ENCODE measurements at places on chromosomes 12 and 14.

GRCh38 chr12:46472893-46473633 is 100.5 kb upstream of the SLC38A2 start:
- no peak for DNase-seq

GRCh38 chr12:4106621-4107020 is 166.9 kb upstream of the CCND2 start:
- no peak for DNase-seq

GRCh38 chr12:14849661-14850060 is 6.3 kb upstream of the ART4 start:
- DNase-seq: no peak

DNA sequence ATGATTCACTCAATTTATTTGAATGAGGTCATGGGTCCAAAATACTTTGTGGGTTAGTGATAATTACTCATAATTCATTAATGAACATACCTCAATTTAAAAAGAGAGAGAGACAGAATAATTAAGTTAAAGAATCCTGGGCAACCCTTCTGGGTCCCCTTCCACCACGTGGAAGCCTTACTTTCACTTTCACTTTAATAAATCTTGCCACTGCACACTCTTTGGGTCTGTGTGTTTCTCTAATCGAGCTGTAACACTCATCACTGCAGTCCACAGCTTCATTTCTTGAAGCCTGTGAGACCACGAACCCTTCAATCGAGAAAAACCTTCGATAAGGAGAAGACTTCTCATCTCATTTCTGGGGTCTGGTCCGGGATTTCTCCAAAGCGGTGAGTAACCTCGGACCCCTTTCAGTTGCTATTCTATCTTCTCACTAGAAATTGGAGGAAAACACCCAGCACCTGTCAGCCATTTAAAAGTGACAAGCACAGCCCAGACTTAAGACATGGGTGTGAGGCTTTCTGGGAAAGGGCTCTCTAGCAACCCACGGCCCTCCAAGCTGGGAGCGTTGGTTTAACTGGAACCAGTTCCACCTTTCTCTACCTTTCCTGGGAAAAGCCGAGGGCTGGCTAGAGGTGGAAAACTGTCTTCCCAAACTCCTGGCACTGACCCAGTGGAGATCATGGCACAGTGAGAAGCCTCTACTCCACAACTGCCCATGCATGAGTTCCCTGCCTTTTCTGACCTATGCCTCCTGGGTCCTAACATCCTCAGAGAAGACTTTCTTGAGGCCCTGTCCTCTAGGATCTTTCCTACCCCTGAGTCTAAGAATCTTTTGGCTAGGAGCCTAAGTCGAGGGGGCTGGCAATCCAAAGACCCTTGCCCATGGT is 148.8 kb upstream of the ATF7IP start:
- no peak for DNase-seq

- DNase-seq: no peak
Observed at GRCh38 chr12:7647071-7647470, 18.6 kb downstream of the APOBEC1 start.

DNA sequence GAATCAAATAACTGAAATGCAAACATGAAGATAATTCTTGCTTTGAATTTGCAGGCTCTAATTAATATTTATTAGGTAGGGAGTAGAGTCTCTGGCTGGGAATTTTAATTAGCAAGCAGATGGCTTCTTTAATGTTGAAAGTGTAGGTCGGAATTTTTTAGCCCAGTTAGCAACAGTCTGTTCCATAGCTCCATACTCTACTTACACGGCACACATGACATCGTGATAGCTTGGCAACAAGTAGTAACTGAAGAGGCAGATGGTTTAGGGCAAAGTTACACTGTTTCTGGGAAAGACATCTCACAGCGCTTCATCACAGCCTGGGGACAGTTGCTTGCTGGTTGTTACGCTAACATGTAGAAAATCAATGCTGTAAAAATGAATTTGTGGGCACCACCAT is 710.7 kb downstream of the GALC start:
- DNase-seq: no peak

GRCh38 chr14:32304296-32304695 is 24.8 kb upstream of the AKAP6 start:
- no peak for DNase-seq

GRCh38 chr12:75702477-75703093 is 191.2 kb upstream of the KRR1 start:
- DNase-seq: no peak

GRCh38 chr12:124151583-124151982 is 143.3 kb upstream of the RFLNA start:
- no peak for DNase-seq

DNA sequence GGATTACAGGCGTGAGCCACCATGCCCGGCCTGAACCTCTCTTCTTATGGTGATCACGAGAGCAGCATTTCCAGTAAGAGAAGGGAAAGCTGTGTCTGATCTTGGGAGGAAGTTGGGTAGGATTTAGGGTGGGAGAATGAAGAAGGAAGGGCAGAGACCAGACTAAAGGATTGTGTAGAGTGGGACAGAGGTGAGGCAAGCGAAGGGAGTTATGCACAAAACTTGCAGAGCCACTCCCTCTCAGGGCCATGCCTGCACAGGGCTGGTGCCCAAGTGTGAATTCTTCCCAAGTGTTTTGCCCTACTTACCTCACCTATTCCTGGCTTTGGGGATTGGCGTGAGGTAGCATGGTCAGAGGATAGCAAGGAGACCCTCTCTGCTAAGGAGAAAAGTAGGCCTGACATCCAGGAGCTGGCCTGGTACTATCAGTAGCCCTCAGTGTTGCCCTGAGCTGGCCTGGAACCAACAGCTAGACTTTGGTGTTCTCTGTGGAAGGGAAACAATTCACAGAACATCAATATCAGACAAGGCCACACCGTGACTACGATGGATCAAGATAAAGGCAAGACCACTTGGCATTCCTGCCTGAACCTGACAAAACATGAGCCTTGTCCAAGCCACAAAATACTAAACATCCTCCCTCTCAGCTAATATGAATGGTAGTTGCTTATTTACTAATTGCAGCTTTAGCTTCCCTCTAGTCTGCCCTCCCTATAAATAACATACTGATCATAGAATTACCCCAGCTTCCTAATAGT is 201.0 kb upstream of the AMIGO2 start:
- no peak for DNase-seq

- DNase-seq: no peak
Observed at GRCh38 chr12:68867606-68868005, 59.6 kb downstream of the MDM2 start.

GRCh38 chr12:14561677-14562238 is 5.9 kb downstream of the PLBD1 start:
- no peak for DNase-seq

DNA sequence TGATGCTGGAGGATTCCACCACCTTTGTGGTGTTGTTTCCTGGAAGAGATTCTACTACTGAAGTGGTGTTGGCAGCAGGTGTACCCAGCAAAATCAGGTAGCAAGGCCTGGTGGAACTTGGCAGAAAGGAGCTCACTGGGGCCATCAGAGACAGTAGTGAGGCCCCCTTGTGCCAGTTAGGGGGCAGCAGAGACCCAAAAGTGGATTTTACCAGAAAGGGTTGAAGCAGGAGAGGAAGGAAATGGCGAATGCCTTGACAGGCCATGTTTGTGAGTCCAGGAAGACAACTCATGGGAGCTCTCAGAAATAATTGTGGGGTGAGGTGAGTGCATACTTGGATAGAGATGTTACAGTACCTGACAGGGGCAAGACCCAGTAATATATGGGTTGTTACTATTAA is 137.7 kb upstream of the FGD4 start:
- DNase-seq: no peak

GRCh38 chr12:122753319-122753650 is 661 bp downstream of the DENR start:
- DNase-seq: no peak

DNA sequence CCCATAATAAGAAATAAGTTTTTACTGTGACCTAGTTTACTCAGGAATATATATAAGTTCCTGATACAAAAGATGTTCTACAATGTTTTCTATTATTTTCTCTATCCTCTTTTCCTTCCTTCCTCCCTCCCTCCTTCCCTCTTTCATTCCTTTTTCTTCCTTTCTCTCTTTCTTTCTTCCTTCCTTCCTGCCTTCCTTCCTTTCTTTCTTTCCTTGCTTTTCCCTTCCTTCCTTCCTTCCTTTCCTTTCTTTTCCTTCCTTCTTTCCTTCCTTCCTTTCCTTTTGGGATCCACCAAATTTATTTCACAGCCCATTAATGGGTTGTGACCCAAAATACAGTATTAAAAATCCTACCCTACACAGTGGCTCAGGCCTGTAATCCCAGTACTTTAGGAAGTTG is 3.9 kb upstream of the VDR start:
- no peak for DNase-seq

GRCh38 chr12:2481951-2482350 is 312.8 kb upstream of the FKBP4 start:
- DNase-seq: no peak

DNA sequence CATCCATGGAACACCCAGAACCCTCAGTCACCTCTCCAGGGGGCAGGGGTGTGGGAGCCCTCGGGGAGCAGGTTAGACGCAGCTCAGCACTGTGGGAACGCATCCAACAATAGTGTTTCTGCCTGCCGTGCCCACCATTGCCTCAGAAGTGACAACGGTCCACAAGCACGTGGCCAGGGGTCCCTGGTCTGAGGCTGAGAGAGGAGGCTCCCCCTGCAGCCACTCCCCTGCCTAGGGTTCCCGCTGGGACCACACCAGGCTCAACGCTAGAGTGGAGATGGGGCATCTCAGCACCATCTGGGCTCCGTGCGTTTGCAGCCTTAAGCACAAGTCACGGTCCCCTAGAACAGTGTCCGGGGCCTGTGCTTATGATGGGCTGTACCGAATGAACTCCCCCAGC is 62.7 kb downstream of the TESC start:
- no peak for DNase-seq

- no peak for DNase-seq
Observed at GRCh38 chr14:60381909-60382308, 104.0 kb downstream of the C14orf39 start.

- peak; percentile 10 for DNase-seq
Observed at GRCh38 chr12:123973552-123974341, 732 bp downstream of the ZNF664 start.

- no peak for DNase-seq
Observed at GRCh38 chr14:21302013-21302835, 22.3 kb downstream of the RPGRIP1 start.

DNA sequence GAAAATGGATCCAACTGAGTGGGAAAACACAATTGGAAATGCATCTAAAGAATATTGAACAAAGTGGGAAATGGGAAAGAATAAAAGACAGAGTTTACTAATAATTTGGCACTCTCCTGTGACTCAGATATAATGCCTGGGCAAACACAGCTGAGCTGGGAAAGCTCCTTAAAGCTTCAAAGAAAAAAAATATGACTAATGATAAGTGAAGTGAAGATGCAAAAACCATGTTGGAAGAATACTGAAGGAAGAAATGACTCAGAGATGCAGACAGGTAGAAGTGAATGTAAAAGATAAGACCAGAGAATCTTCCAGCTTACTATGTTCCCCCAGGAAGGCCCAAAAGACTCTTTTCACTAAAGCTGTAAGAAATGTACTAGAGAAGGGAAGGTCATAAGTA is 62.4 kb upstream of the FOXG1 start:
- DNase-seq: no peak

DNA sequence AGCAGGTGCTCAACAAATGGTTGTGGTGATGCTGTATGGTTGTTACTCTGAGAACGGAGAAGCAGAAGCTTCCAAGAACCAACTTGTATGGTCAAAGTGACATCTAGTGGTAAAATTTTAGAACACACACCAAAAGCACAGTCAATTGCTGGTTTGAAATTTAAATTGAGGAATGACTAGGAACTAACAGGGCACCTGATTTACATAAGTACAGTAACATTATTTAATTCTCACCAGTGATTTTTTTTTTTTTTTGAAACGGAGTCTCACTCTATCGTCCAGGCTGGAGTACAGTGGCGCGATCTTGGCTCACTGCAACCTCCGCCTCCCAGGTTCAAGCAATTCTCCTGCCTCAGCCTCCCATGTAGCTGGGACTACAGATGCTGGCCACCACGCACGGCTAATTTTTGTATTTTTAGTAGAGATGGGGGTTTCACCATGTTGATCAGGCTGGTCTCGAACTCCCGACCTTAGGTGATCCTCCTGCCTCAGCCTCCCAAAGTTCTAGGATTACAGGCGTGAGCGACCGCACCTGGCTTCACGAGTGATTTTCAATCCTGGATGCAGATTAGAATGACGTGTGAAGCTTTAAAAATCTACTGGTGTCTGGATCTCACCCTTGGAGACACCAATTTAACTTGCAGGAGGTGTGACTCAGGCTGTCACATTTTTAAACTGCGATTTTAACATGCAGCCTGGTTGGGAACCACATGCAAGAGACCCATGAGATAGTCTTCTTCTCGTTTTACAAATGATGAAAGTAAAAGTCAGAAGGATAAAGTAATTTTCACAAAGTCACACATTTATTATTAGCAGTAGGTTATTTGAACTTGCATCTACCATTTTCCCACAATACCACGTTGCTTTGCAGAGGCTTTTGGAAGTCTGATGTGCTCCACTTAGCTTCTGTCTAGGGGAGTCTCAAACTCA is 14.1 kb upstream of the NUMB start:
- no peak for DNase-seq

DNA sequence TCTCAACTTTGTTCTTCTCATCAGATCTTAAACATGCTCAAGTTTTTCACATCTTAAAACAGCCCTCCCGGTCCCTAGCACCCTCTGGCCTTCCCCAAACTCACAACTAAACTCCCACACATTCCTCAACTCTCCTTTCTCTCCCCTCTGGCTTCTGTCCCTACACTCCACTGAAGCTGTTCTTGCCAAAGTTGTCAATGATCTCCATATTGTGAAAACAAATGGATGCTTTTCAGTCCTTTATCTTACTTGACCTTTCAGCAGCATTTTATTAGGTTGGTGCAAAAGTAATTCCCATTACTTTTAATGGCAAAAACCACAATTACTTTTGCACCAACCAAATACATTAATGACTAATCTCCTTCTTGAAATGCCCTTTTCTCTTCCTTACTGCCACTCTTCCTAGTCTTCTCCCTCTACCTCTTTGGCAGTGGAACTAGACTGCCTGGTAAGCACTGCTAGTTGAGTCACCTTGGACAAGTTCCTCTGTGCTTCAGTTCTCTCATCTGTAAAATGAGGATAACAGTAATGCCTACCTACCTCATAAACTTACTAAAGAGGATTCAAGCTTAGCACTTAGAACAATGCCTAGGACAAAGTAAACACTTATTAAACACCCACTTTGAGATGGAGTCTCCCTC is 16.0 kb downstream of the CERS5 start:
- no peak for DNase-seq

DNA sequence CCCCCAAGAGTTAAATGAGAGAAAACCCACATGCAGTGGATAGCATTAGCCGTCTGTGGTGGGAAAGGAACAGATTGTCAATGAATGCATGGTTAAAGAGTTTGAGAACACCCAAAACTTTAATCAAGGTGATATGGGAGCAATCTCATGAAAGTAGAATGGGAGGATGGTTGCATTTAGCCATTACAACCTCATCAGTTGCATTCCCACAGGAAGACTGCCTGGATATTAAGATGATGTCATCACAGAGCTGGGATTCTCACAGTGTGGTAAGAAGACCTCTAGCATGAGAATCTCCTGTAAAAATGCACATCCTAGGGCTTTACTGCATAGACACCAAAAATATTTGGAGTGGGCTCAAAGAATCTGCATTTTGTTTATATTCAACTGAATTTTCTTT is 284.9 kb downstream of the RGS6 start:
- no peak for DNase-seq

GRCh38 chr12:45762185-45763110 is 32.9 kb downstream of the ARID2 start:
- DNase-seq: no peak

- DNase-seq: no peak
Observed at GRCh38 chr14:103123634-103124500, 606 bp downstream of the TNFAIP2 start.

GRCh38 chr14:34137001-34137745 is 186.3 kb upstream of the EGLN3 start:
- DNase-seq: no peak

Data from T follicular helper cell (primary cell).